ENCODE measurements at places on chromosomes 2 and 18.

- DNase-seq = no peak
- H3K27ac ChIP-seq = no peak overlapping the region
- no peaks in the 10 kb centered on the region for H3K27me3 ChIP-seq
- no peak overlapping the region for H3K4me3 ChIP-seq
- H3K4me1 ChIP-seq = peaks cover 43% of the 10 kb centered on the region
Observed at GRCh38 chr2:191145769-191146471, 4.9 kb downstream of the STAT4 start.

- H3K27ac ChIP-seq = peak overlapping the region; percentile 50
- H3K36me3 ChIP-seq = no peaks in the 10 kb centered on the region
- H3K4me1 ChIP-seq = peaks cover 7% of the 10 kb centered on the region
- no peak overlapping the region for H3K4me3 ChIP-seq
- no peak for DNase-seq
Observed at GRCh38 chr2:12127638-12128037, 381.2 kb downstream of the LPIN1 start.

GRCh38 chr2:196655761-196656160, 16.2 kb downstream of the CCDC150 start:
- no peak overlapping the region for H3K27ac ChIP-seq
- DNase-seq = no peak
- H3K4me1 ChIP-seq = no peaks in the 10 kb centered on the region
- H3K4me3 ChIP-seq = no peak overlapping the region

GRCh38 chr2:191543708-191544107, 134.2 kb upstream of the NABP1 start:
- no peaks in the 10 kb centered on the region for H3K4me1 ChIP-seq
- peaks cover 9% of the 10 kb centered on the region for H3K27me3 ChIP-seq
- H3K4me3 ChIP-seq = no peak overlapping the region
- H3K27ac ChIP-seq = no peak overlapping the region
- no peaks in the 10 kb centered on the region for H3K36me3 ChIP-seq

- H3K4me1 ChIP-seq = no peaks in the 10 kb centered on the region
- H3K36me3 ChIP-seq = no peaks in the 10 kb centered on the region
- H3K27ac ChIP-seq = no peak overlapping the region
- H3K27me3 ChIP-seq = peaks cover 29% of the 10 kb centered on the region
- H3K4me3 ChIP-seq = no peak overlapping the region
Observed at GRCh38 chr18:11145413-11146191, 3.8 kb downstream of the PIEZO2 start.

- H3K27me3 ChIP-seq = peaks cover 60% of the 10 kb centered on the region
- no peak overlapping the region for H3K27ac ChIP-seq
- DNase-seq = no peak
- H3K36me3 ChIP-seq = no peaks in the 10 kb centered on the region
- H3K4me1 ChIP-seq = peaks cover 2% of the 10 kb centered on the region
Observed at GRCh38 chr2:85770369-85770768, 16.6 kb downstream of the ATOH8 start.

GRCh38 chr2:31207790-31208189, 9.5 kb downstream of the CAPN14 start:
- no peak overlapping the region for H3K27ac ChIP-seq
- peaks cover 5% of the 10 kb centered on the region for H3K4me1 ChIP-seq
- DNase-seq = no peak
- no peak overlapping the region for H3K4me3 ChIP-seq
- H3K36me3 ChIP-seq = no peaks in the 10 kb centered on the region
- H3K27me3 ChIP-seq = no peaks in the 10 kb centered on the region

DNA sequence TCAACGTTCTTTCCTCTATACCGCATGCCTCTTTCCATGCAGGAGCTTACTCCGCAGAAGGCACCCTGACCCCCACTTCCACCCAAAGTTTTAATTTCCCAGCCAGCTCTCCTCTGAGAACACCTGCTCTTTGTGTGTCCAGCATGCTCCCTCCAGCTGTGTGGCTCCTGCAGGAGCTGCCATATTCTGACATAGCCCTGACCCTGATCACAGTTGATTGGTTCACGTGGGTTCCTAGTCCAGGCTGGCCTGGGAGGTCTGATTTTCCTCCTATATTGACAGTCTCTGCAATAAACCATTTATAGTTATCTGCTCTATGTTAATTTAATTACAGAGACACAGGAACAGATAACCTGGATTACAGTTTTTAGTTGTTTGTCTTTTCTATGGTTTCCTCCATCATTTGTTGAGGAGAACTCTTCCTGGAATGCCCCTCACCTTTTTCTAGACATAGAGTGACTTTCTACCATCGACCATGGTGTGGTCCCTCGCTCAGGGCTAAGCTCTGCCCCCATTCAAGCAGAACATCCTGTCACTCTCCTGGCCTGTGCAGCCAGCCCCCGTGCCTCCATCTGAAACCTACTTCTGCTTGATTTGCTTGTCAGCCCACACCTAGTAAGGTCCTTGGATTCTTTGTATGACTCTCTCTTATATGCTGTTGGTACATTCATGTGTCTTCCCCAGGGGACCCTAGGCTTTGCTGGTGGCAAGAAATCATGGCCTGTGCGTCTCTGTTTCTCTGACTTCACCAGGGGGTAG, 231.5 kb downstream of the LPIN1 start:
- H3K4me1 ChIP-seq = no peaks in the 10 kb centered on the region
- H3K4me3 ChIP-seq = no peak overlapping the region
- H3K36me3 ChIP-seq = peaks cover 4% of the 10 kb centered on the region
- H3K27ac ChIP-seq = no peak overlapping the region
- DNase-seq = no peak
- peaks cover 3% of the 10 kb centered on the region for H3K27me3 ChIP-seq

GRCh38 chr2:37472959-37473358, 128.5 kb downstream of the QPCT start:
- no peaks in the 10 kb centered on the region for H3K36me3 ChIP-seq
- peaks cover 2% of the 10 kb centered on the region for H3K4me1 ChIP-seq
- no peak overlapping the region for H3K27ac ChIP-seq
- H3K4me3 ChIP-seq = no peak overlapping the region
- no peaks in the 10 kb centered on the region for H3K27me3 ChIP-seq
- DNase-seq = no peak

- peaks cover 40% of the 10 kb centered on the region for H3K4me1 ChIP-seq
- H3K27me3 ChIP-seq = no peaks in the 10 kb centered on the region
- DNase-seq = no peak
- peak overlapping the region; percentile 88 for H3K4me3 ChIP-seq
- H3K27ac ChIP-seq = peak overlapping the region; percentile 90
- peaks cover 37% of the 10 kb centered on the region for H3K36me3 ChIP-seq
Observed at GRCh38 chr2:98445177-98445682, 572 bp downstream of the INPP4A start.

- peak overlapping the region; percentile 100 for H3K27ac ChIP-seq
- peak overlapping the region; percentile 100 for H3K4me3 ChIP-seq
- peaks cover 27% of the 10 kb centered on the region for H3K36me3 ChIP-seq
- peak; percentile 83 for DNase-seq
Observed at GRCh38 chr2:191676790-191677645, 918 bp upstream of the NABP1 start.

DNA sequence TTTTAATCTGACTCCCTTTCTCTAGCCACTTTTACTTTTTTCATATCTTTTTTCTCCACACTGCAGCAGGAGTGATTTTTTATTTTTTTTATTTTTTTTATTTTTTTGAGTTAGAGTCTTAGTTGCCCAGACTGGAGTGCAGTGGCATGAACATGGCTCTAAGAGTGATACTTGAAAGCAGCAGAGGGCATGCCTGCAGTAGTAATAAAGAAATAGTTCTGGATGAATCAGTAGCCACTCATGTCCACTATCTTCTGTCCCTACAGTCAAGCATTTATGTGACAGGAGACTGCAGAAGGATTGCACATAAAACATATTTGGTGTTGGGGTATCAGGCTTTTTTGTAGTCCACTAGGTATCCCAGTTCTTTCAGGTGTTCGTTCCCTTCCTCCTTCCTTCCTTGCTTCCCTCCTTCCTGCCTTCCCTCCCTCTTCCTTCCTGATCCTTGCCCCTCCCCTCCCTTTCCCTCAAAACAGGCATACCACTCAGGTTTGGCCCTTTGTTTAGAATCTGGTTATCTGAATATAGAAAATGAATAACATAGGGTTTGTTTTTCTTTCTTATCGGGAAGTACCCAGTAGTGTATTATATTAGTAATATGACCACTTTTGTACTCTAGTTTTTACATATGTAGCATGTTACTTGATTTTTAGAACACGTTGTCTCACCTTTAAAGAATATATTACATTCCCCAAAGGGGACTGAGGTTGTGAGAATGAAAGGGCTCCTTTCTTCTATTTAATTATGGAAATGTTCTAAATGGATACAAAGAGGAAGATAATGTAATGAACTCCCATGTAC, 23.5 kb downstream of the MIB1 start:
- peaks cover 29% of the 10 kb centered on the region for H3K36me3 ChIP-seq
- no peak overlapping the region for H3K27ac ChIP-seq
- peaks cover 12% of the 10 kb centered on the region for H3K4me1 ChIP-seq
- no peak for DNase-seq

- H3K36me3 ChIP-seq = no peaks in the 10 kb centered on the region
- H3K4me3 ChIP-seq = no peak overlapping the region
- no peak for DNase-seq
- peaks cover 16% of the 10 kb centered on the region for H3K27me3 ChIP-seq
Observed at GRCh38 chr2:173184031-173185004, 108.7 kb downstream of the MAP3K20 start.

DNA sequence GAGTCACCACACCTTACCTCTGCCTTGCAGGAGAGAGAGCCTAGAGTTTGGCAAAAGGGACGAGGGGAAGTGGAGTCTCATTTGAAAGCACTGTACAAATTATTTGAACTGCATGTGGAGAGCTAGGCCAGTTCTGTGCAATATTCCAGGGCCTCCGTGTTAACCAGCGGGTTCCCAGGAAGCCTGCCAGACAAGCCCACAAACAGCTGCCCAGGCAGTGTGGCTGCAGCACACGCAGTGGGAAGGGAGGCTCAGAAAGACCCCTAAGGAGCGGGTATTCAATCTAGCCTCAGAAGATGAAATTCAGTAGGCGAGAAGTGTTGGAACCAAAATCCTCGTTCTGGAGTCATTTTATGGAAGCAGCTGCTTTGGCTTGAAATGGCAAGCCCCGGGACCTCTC, 30.7 kb downstream of the CNGA3 start:
- DNase-seq = no peak
- no peak overlapping the region for H3K4me3 ChIP-seq
- H3K27ac ChIP-seq = no peak overlapping the region
- H3K4me1 ChIP-seq = no peaks in the 10 kb centered on the region
- H3K36me3 ChIP-seq = no peaks in the 10 kb centered on the region
- peaks cover 57% of the 10 kb centered on the region for H3K27me3 ChIP-seq

DNA sequence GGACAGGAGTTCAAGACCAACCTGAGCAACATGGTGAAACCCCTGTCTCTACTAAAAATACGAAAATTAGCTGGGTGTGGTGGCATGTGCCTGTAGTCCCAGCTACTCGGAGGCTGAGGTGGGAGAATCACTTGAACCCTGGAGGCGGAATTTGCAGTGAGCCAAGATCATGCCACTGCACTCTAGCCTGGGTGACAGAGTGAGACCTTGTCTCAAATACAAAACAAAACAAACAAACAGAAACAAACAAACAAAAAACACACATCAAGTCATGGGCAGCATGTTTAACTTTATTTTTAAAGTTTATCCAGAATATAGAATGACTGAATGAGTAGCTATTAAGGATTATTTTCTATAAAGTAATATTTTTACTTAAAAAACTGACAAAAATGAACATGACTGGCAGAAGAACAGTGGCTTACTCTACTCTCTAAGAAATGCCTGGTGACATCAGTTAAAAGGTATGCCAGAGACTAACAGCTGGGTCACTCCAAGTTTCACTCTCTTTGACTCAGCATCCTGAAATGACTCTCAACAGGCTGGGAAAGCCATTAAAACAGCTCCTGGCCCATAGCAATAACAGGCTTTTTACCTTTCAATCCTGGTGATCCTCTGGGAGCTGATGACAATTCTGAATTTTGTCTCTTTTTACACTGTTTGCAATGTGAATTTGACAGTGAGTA, 281.6 kb upstream of the STON1 start:
- H3K4me1 ChIP-seq = peaks cover 14% of the 10 kb centered on the region
- DNase-seq = no peak
- H3K36me3 ChIP-seq = no peaks in the 10 kb centered on the region
- H3K4me3 ChIP-seq = no peak overlapping the region
- no peaks in the 10 kb centered on the region for H3K27me3 ChIP-seq

- H3K27ac ChIP-seq = peak within 1 kb of the TSS; percentile 91
- peak; percentile 88 for DNase-seq
- no peaks in the 10 kb centered on the region for H3K27me3 ChIP-seq
- no peaks in the 10 kb centered on the region for H3K36me3 ChIP-seq
Observed at GRCh38 chr2:64653109-64654062, at the start of gene SERTAD2. Gene SERTAD2 (minus strand): TSS chr2:64653913. CDS start chr2:64636871, 17,042 bp downstream.

DNA sequence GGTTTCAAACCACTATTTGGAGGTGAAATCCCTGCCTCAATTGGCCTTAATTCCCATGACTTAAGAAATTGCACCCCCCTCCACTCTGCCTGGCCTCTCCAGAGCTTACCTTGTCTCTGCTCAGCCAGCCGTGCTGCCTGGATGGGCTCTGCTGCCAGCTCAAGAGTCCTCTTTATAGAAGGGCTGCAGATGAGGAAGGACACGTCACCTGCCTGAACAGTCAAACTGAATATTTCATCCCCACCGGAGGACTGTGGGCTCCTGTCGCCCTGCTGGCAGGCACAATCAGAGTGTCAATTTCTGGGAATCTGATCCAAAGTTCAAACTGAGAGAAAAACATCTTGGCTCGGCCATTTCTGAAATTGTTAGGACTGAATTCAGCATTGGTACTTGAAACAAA, at the start of gene OTOS:
TSS of gene OTOS (minus strand) at position 148 of the 400 bp plus-strand sequence. CDS start 332 bp downstream, outside the sequence.
- no peak within 1 kb of the TSS for H3K27ac ChIP-seq
- no peak for DNase-seq
- H3K36me3 ChIP-seq = no peaks in the 10 kb centered on the region
- peaks cover 6% of the 10 kb centered on the region for H3K4me1 ChIP-seq
- H3K27me3 ChIP-seq = peaks cover 5% of the 10 kb centered on the region

- H3K36me3 ChIP-seq = no peaks in the 10 kb centered on the region
- no peak overlapping the region for H3K27ac ChIP-seq
- H3K4me1 ChIP-seq = peaks cover 2% of the 10 kb centered on the region
- no peak overlapping the region for H3K4me3 ChIP-seq
Observed at GRCh38 chr2:70645733-70646419, 92.2 kb upstream of the TGFA start.

All from activated CD8-positive, alpha-beta memory T cell treated with anti-CD3 and anti-CD28 coated beads, Interleukin-2, amount 10 ng/mL, durations not matched to agents 7 days and 5 days (primary cell).